ENCODE measurements at places on chromosomes 4 and X.

DNA sequence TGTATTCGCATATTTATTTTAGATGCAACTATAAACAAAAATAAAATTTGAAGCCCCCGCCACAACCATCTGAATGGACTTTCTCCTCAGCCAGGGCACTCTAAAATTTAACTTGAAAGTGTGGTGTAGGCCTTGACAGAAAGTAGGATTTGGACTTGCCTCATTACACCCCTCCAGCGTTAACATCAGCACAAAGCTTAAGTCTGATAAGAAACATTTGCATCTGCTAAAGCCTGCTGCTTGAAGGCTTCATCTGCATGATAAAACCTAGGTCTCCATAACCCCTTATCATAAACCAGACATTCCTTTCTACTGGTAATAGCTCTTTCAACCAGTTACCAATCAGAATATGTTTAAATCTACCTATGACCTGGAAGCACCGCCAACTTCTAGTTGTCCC, 1046.5 kb downstream of the FAT4 start:
- DNase-seq: no peak

DNA sequence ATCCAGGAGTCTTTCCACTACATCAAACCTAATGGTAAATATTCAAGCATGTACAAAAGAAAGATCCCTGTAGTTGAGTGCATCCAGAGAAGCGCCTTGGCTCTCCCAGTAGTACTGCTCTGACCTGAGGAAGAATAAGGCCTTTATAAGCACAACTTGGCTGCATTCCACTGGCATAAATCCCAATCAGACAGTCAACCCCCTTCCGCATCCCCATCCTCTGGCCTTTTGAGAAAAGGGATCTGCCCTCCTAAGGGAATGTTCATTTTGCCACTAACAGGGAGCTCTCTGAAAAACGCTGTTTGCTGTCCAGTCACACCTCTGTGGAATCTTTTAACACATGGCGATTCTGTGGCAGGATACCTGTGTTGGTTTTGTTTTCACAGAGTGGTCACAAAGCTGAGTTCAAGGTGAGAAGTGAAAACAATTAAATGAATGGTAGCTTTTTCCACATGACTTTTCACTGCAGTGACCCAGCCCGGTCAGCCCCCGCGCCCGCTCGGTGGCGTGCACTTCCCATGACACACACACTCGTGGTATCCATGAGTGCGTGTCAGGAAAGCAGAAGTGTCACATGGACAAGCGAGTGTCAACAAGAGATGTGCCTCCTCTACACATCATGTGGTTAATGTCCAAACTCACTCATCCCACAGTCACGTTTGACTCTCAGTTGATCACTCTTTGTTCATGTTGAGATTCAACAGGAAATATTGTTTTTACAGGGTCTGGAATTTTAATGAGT, 112.2 kb upstream of the ENPP6 start:
- peak; percentile 61 for DNase-seq

DNA sequence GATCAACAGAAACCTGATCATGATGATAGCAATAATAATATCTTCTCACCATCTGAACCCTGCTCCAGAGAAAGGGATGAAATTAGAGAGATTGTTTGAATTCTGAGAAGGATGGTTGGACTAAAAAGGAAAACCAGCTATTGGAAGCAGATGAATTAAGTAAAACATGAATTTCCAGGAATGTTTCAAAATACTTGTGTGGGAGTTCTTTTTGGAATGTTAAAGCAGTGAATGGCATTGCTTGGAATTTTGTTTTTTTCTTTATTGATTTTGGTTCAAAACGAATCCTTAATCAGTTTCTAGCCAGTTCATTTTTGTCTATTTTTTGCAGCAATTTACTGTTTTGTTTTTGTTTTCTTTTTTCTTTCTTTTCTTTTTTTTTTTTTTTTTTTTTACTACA, 150.3 kb downstream of the NHS start:
- DNase-seq: no peak

- DNase-seq: no peak
Measured at GRCh38 chrX:111928456-111928855, 52.5 kb downstream of the TRPC5OS start.
